Activated CD8-positive, alpha-beta memory T cell treated with anti-CD3 and anti-CD28 coated beads, Interleukin-2, amount 50 U/mL, for 4 hours (primary cell): ENCODE measurements at places on chromosomes 7 and 10.

- no peak for DNase-seq
Measured at GRCh38 chr7:127485482-127485881, 93.0 kb upstream of the ZNF800 start.

- DNase-seq = no peak
Measured at GRCh38 chr10:118332236-118332635, 9.9 kb downstream of the FAM204A start.

- DNase-seq = no peak
Measured at GRCh38 chr7:140639366-140640053, 1.1 kb downstream of the DENND2A start.

- no peak for DNase-seq
Measured at GRCh38 chr10:92890471-92890870, 42.2 kb downstream of the EXOC6 start.

DNA sequence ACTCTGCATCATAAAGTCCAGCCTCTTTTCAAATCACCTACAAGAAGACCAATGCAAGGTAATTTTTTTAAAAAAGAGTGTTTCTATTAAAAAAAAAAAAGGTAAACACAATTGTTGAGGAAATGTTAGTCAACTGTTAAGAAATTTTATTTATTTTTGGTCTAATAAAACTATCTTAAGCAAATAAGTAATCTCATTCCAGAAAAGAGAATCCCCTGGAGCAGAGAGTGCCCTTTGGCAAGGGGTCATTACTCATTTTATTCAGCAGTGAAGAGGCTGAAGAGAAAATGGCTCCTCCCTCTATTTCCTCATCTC lies 63.4 kb upstream of the GSDME start:
- DNase-seq = no peak

GRCh38 chr10:67783606-67784294 lies 54.2 kb downstream of the DNAJC12 start:
- DNase-seq = no peak

DNA sequence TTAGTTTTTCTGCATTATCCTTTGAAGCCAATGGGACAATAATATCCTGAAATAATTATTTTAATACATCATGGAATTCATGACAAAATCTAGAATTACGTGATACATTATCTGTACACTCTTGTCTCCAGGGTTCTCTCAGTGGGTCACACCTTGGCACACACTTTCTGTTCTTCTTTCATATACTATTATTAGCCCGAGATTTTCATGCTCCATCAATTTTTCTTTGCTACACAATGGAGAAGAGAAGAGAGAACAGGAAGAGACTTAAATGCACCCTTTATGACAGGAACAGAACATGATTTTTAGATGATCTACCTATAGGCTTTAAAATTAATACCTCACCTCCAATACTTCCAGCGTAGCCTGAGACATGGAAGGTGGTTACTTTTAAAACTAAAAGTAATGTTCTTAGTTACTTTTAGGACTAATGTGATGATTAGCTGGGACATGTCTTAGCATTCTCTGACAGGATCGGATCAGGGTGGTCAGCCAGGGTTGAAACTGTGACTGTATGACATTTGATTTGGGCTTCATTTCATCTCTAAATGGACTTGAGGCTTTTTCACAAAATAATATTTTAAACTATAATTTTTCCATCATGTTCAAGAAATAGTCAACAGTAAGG lies 148.2 kb upstream of the WNT16 start:
- no peak for DNase-seq

DNA sequence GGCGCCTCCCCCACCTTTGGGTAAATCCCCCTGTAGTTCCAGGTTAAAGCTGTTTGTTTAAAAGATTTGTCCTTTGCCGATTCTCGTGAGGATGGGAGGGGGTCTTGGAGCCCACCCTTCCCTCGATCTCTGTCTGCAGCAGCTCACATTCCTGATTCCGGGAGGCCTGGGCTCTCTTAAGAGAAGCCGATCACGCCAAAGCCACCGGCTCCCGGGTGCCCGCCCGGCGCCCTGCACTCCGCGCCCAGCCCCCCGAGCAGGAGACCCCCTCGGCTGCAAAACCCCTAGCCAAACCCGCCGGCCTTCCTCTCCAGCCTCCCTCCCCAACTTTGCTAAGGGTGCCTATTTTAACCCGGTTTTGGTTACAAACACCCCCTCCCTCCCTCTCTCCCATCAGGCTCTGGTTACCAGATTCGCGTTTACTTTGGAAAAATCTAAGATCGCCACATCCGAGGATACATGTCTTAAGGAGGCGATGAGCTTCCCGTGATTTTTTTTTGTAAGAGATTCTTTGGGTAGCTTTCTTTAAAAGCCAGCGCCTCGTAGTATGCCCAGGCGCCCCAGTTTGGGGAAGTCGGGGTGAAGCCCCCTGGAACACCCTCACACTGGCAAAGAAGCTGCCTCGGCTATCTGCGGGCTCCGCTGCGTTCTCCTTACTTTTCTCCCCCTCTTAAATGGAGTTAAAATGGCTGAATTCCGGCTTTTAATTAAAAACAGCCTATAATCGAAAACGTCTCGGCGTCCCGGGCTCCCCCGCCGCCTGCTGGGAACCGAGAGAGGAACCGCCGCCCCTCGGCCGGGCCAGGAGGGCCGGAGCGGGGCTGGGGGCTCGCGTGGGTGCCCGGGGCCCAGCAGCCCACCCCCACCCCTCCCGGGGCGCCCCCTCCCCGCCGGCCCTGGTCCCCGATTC lies 983 bp downstream of the TNRC18 start:
- no peak for DNase-seq

DNA sequence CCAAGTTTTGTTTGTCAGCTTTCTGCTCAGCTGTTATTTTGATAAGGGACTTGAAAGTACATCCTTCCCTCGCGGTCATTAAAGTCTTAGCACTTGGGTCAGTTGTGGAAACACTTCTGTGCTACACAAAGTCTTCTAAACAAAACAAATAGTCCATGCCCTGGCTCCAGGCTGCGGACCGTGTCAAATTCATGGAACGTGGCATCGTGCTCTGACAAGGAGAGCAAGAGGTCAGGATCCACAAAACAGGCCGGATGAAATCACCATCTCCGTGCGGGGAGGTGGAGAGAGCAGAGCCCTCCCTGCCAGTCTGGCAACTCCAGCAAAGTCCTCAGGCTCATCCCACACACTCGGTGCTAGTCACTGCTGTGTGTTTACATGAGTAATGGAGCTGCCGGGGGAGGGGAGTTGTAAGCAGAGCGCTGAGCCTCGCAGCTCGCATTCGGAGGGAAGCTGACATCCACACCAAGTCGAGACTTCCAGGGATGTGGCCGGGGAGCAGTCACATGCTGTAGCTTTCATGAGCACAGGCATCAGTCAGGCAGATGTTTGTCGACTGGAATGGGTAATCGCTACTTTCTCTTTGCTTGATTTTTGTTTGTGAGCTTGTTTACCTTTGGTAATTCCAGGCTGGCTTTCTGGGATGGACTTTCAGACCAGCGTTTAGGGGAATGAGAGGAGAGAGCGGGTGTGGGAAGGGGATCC lies 147.6 kb downstream of the ARID5B start:
- DNase-seq = peak; percentile 63

DNA sequence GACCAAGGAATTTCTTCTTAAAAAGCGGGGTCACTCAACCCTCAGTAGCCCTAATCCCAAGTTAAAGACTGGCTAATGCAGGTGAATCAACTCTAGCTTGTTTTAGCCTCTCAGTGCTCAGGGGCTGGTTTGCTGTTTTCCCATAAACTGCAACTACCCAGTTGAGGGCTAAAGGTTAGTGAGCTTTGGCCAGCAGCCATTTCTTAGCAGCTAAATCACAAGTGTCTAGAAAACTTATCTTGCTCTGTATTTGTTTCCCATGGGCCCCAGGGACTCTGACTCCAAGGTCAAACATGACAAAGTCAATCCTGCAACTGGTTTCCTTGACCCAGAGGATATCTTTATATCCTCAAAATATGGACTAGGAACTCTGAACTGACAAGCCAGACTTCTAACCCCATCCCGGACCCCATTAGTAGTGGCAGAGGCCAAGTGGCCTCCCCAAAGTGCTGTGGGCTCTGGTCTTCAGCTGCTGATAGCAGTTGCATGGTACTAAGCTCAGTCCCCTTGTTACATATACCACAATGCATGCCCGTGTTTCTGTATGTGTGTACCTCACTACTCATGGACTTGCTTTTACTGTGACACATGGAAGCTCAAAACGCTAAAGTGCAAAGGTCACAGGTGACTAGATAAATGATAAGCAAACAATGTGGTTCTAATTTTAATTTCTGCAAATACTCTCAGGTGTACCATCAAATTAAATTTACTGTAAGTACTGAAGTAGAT lies 793.0 kb upstream of the IGFBP3 start:
- no peak for DNase-seq

DNA sequence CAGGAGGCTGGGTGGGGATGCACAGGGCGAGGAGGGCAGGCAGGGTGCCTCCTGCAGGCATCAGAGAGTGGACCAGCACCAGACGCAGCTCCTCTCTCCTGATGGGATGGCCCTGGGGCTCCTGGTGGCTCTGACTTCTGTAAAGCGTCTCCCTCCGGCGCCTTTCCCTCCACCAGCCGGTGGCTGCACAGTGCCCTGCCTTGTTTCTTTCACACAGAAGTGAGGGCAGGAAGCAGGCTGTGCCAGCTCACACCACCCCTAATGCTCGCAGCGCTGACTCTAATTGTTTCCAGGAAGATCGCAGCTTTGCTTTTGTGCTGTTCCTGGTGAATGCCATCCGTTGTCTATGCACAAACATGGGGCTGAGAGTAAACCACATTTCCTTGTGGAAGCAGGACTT lies 152.3 kb upstream of the LANCL2 start:
- DNase-seq = no peak

DNA sequence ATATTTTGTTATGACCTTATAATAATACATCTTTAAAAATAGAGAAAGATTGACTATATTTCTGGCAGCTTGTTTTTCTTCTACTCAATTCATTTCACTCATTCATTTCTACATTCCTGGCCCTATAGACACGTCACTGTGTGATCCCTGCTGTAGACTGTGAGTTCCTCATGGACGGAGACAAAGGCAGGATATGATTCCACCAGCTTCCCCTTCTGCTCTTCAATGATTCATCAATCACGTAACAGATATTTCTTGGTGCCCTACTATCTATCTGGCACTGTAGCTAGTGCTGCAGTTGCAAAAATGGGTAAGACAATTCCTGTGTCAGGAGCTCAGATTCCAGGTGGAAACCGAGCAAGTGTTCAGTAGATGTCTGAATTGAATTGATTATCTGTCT lies 415.0 kb downstream of the SFMBT2 start:
- DNase-seq = no peak

DNA sequence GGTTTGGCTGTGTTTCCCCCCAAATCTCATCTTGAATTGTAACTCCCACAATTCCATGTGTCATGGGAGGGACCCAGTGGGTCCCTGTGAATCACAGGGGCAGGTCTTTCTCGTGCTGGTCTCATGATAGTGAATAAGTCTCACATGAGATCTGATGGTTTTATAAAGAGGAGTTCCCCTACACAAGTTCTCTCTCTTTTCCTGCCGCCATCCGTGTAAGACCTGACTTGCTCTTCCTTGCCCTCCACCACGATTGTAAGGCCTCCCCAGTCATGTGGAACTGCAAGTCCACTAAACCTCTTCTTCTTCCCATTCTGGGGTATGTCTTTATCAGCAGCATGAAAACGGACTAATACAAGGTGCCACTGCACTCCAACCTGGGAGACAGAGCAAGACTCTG lies 329.2 kb downstream of the TNS3 start:
- no peak for DNase-seq

DNA sequence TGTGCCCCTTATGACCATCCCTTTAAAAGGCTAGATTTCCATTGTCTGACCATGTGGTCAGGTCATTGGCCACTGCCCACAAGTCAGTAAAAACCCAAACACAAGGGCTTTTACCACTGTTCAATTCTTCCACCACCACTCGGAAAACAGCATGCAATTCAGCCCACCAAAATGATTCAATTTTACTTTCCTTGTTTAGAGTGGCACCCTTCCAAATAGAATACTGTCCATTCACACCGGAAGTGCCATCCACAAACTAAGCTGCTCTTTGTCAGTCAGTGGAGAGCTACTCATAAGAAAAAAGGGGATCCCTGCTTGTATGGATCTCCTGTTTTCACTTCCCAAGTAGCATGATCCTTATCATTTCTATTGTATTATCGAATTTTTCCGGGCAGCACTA lies 350.7 kb upstream of the MBL2 start:
- DNase-seq = no peak
